Stimulated activated CD8-positive, alpha-beta memory T cell treated with anti-CD3 and anti-CD28 coated beads, Interleukin-7, amount 100 ng/mL, for 4 hours (primary cell): ENCODE measurements at places on chromosomes 3 and 15.

DNA sequence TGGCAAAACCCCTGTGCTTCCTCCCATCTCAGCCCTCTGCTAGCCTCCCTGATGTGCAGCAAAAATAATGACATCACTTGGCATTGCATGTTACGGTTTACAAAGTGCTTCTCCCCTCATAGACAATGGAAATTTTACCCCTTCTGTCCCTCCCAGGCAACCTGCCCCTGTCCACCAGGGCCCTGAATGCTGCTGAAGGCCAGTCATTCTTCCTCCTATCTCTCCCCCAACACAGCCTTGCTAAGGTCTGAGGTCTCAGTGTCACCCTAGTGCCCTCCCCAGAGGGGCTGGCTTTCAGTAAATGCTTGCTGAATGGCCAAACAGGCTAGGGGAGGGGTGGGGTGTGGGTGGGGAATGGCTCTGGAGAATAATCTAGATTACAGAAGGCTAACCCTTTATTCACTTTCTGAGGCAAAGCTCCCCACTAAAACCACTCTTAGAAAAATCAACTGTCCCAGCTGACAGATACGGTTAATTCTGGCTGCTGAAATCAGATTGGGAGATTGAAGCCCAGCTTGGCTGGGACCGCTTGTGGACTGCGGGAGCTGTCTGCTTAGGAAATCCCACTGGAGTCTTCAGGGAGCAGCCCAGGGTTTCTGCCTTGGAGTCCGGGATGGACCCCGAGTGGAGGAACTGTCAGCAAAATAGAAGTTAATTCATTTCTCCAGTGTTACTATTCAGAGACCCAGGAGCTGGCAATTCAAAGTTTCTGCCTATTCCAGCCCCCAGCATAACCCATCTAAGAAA is 22.9 kb downstream of the ANP32A start:
- DNase-seq = no peak

- DNase-seq = no peak
These were observed 83.7 kb downstream of the PLXNA1 start for GRCh38 chr3:127066635-127067034.

DNA sequence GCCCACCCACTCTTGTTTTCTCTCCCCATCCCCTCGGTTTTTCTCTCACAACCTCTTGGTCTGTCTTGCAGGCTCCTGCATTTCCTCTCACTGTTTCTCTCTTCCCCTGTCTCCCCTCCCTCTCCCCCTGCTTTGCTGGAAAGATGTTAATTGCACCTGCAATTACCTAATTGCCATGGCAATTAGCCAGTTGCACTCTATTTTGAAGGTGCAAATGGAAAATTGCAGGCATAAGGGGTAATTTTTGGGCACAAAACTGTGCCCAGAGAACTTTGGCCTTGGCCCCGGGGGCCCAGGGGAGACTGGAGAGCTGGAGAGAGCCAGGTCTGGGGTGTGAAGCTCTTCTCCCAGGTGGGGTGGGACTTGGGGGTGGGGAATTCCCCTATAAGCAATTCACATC is 164.5 kb upstream of the TLE3 start:
- DNase-seq = no peak

GRCh38 chr3:71225951-71226564 is 357.5 kb downstream of the FOXP1 start:
- no peak for DNase-seq

DNA sequence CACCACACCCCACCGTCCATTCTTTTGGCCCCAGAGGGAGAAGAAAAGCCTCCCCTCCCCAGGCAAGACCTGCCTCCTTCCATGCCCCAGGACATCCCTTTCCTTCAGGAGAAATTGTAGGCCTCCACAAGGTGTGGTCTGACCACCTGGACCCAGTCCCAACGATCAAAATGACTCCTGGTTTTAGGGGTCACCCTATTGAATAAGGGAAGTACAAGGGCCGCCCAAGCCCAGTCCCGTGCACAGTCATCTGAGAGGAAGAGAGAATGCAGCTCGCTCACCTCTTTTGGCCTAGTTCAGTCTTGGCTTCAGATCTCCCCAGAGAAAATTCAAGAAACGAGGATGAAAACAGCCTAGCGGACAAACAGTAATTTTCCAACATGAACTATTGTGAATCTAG is 249.1 kb downstream of the UACA start:
- DNase-seq = no peak

DNA sequence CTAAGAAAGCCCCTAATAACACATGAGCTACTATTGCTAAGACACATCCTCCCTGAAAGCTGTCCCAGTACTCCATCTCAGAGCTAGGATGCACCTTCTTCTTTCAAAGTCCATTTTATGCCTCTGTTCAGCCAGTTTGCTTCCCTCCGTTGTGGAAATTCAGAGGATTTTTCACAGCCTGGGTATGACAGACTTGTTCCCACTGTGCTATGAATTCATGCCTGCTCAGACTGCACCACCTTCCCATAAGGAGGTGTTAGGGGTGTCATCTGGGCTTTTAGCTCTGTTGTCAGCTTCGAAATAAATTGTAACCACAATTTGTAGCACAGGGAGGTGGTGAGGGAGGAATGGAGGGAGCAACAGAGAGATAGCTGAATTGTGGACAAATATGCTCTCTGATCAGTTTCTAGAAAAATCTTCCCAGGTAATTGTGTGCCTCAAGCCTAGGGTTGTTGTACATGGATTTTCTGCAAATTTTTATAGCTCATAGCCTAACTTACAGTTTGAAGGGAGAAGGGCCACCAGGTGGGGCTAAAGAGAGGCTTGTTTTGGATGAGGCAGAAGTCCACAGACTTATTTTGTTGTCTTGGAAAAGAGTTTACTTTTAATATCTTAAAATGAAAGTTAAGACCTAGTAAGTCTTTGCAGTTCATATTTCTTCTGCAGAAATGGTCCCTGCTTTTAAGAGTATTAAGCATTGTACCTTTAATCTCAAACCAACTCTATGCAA is 462.0 kb downstream of the PDCD6IP start:
- DNase-seq = no peak

- DNase-seq = no peak
These were observed 43.6 kb upstream of the PIAS1 start for GRCh38 chr15:68010361-68011153.

- no peak for DNase-seq
These were observed 24.0 kb downstream of the RASGRF1 start for GRCh38 chr15:79066391-79067071.

DNA sequence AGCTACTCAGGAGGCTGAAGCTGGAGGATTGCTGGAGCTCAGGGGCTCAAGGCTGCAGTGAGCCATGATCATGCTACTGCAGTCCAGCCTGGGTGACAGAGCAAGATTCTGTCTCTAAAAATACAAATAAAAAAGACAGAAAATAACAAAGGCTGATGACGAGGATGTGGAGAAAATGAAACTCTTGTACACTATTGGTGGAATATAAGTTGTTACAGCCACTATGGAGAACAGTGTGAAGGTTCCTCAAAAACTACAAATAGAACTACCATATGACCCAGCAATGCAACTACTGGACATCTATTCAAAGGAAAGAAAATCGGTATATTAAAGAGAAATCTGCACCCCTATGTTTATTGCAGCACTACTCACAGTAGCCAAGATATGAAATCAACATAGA is 526.7 kb upstream of the NAALADL2 start:
- no peak for DNase-seq

DNA sequence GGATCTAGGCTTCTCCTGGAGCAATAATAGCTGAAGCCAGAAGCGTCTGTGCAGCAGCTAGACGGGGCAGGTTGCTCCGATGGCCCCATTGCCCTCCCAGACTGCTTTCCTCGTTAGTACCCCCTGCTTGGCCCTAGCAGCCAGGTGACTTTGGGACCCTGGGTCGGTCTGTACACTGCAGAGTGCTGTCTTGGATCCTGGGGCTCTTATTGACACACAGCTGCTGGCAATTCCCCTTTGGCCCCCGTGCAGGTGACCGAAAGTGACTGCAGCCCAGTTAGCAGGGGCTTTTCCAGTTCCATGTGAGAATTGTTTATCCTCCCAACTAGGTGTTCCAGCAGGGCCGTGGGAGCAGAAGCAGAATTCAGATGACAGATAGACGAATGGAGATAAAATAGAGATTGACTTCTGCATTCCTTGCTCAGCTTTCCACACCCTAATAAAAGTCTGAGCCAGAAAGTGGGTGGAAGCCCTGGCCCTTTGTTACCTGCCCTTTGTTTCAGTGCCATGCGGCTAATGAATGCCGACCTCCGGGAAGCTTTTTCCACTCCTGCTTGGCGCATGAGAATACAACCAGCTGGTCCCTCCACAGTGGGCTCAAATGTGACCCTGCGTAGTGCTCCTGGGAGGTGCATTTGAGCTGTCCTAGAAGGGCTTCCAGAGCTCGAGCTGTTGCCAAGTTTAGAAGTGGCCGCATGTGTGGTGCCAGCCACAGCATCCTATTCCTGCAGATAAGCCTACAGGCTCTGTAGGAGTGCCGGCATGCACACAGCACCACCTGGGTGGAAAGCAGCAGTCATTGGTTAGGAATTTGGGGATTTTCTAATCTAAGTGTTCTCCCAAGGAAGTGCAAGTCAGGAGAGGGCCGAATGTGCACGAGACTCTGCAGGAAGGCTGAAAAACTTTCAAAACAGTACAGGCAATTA is 94.4 kb downstream of the SLCO3A1 start:
- DNase-seq = no peak

DNA sequence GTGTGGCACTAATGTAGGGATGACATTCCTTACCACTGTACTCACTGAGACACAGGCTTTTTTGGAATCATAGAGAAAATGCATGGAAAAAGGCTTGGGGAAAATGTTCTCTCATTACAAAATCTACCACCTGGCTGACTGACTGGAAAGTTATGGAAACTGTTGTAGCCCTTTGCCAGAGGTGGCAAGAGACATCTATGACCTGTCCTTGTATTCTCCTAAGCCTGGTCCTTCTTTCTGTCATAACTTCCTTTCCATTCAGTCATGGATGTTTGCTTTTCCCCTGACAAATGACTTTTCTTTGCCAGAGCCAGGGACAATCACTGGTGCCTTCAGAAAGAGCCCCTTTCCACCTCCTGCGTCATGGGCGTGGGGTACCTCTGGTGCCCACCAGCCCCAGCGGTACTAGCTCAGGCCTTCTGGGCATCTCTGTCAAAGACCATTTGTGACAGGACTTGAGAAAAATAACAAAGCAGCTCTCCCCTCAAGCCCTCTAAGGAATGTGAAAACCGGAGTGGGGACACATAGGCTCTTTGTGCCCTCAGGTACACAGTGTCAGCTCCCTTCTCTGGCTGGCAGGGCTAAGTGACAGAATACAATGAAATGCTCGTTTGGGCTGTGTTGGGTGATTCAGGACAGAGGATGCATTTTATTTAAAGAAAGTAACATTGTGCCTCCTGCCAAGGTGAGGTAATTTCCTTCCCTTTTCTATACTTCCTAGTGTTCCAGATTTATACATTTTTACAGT is 381.1 kb upstream of the RASGRP1 start:
- no peak for DNase-seq

GRCh38 chr3:19295208-19295607 is 146.9 kb downstream of the KCNH8 start:
- DNase-seq = no peak

DNA sequence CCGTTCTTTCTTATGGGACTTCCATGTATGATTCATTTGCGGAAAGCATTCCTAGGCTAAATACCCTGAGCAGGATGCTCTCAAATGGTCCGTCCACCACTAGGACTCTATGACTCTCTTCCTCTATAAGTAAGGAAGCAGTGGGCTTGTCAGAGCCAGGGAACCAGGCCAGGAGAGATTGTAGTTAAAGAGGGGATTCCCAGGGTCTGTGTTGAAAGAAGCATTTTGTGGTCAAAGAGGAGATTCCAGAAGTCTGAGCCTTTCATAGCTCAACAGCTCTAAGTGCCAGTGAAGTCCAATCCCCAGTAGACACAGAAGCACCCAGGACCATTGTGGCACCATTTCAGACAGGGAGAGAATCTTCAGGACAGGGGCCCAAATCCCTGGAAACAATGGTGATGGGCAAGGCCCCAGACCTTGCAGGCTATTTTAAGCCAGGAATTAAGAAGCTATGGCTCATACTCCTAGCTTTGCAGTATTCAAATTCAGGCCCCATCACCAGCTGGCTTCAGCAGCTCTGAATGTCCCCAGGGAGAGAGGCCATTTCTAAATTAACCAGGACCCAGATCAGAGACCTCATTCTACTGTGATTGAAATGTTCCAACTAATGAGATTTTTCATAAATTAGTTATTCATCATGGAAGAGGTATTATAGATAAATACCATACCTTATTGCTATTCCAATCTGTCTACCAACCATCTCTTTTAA is 81.7 kb downstream of the CD47 start:
- no peak for DNase-seq

DNA sequence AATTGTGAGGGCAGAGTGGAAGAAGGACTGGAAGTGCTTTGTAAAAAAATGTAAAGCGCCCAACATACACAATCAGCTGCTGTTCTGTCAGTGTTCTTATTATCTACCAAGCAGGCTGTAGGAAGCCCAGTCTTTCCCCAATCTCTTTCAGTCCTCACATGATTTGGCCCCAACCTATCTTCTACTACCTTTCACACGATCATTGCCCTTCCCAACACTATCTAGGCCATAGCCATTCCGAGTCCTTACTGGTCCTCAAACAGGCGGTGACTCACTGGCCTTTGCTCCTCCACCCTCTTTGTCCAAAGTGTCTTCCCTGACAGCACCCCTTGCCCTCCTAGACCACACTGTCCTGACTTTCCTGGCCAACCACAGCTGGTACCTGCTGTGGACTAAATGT is 861 bp upstream of the RFT1 start:
- no peak for DNase-seq

- no peak for DNase-seq
These were observed 7.4 kb upstream of the RIOX2 start for GRCh38 chr3:97979610-97980009.

DNA sequence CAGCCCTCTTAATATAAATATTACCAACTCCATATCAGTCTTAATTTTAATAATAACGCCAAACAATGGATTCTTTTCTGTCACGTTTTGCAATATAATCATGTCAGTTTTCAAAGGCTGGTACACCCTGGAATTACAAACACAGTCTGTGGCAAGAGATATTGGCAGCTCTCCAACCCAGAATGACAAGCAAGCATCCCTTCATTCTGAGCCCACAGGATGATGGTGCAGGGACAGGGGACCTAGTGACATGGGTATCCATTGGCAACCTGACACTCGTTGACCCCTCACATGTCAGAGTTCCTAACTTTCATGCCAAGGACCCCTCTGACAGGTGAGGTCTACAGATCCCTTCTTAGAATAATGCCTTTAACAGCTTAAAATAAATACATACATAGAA is 154.5 kb upstream of the TSC22D2 start:
- DNase-seq = no peak

GRCh38 chr3:8509961-8510360 is 8.3 kb downstream of the LMCD1 start:
- no peak for DNase-seq
